ENCODE measurements at places on chromosomes 3 and 15.

- no peak for DNase-seq
Measured at GRCh38 chr3:7271631-7272030, 410.7 kb downstream of the GRM7 start.

DNA sequence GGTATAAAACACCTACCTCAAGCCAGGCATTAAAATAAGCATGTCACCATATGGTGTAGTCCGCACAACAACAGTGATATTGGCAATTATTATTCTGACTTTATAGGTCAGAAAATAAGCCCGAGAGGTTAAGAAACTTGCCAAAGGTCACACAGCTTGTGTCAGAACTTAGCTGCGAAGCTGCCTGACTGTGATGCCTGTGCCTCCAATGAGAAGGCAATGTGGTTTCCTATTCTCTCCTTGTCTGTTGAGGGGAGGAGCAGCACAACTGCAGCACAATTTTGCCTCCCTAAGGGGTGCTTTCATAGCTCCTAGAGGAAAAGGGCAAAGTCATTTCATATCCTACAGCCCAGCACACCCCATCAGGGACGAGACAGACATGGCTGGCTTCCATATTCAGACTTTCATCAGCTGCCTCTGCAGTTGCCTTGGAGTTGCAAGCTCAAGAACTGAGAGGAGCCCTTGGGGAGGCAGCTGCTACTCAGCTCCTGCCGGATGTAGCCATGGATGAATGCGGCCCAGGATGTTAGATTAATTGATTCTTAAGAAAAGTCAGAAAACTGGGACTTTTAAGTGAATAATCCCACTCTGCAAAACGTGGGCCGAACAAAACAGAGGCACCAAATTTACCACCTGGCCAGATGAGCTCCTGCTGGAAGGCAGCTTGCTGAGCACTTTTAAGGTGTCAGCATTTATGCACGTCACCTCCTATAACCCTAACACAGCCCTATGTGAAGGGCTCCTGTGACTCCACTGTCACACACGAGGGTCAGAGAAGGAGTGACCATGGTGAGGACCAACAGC, 38.5 kb downstream of the MYO5C start:
- DNase-seq = no peak

DNA sequence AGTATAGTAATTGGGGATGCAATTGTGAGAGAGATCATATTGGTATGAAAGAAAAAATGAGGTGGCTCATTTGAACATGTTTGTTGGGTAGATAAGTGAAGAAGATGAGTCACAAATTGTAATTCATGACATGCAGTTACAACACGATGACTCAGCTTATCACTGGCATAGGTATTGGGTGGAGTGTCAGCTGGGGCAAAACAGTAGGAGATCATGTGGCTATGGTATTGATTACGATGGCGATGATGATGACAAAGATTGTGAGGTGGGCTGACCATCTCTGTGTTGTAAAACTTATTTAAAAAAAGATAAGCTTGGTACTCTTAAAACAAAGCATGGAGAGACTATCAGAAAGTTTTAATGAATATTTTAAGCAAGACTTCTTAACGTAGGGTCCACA, 11.6 kb upstream of the DPH6 start:
- DNase-seq = no peak

DNA sequence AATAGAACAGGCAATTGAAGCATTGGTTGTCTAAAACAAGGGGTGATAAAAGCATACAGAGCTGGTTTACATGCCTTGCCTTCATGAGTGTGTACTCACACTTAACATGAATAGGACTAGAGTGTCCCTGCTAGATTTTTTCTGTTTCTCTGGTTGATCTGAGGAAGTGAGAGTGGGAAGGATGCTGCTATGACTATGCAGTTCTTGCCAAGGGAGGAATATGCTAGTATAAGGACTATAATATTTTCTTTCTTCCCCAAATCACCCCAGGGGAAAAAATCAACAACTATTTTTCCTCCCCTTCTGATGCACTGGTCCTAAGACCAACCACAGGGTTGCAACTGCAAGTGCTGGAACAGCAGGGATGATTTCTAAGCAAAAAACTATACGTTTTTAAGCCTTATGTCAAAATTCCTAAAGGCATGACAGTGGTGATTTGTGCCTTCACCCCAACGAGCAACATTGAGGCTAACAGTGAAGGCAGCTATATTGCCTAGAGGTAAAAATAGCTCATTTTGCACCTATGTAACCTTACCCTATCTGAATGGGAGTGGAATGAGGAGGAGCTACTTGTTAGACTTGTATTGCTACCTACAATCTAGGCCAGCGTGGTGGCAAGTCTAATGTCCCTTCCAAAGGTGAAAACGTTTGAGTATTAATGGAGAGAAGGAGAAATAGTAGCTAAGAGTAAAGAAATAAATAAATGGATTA, 33.5 kb upstream of the USP8 start:
- no peak for DNase-seq

Data from NCI-H1930 (cell line).